ENCODE measurements at places on chromosomes 12 and 14.

GRCh38 chr12:120546050-120546386 is 11.9 kb downstream of the RNF10 start:
- DNase-seq, result no peak

GRCh38 chr12:48489012-48489411 is 6.7 kb downstream of the C12orf54 start:
- DNase-seq, result peak; percentile 4

GRCh38 chr12:112107306-112108201 is 1.0 kb downstream of the NAA25 start:
- no peak for DNase-seq

DNA sequence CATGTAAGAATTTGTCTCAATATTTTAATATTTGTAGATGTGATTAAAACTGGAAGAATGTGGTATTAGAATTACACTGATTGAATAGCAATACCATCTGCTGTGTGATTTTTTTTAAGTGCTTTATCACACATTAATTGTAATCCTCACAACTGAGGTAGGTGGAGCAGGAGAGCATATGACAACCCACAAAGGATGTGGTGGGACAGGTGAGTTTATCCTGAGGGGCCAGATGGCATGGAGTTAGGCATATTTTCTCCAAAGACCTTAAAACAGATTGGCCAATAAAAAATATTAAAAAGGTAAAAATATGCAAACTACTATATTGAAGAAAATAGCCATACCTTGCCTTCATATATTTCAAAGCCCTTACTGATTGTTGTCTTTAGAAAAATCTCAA is 7.8 kb downstream of the LRRC10 start:
- no peak for DNase-seq

GRCh38 chr12:89721291-89721987 is 12.8 kb upstream of the ATP2B1 start:
- DNase-seq, result no peak

GRCh38 chr14:98218218-98218617 is 1053.8 kb downstream of the BCL11B start:
- no peak for DNase-seq

DNA sequence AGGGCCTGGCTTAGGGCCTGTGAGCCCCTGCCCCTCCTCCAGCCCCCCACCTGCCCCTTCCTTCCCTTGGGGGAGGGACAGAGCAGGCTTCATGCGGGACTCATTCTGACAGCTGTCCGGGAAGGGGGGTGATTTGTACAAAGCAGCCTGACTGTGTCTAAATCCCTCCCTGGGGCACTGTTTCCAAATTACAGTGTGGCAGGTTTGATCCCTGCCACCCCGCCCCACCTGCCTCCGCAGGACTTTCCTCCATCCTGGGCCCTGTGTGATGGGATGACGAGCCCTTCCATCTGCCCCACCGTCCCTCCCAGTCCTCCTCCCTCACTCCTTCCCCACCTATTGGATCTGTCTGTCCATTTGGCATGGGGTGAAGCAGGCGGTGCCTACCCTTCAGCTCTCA is 363.9 kb downstream of the BCL11B start:
- no peak for DNase-seq

DNA sequence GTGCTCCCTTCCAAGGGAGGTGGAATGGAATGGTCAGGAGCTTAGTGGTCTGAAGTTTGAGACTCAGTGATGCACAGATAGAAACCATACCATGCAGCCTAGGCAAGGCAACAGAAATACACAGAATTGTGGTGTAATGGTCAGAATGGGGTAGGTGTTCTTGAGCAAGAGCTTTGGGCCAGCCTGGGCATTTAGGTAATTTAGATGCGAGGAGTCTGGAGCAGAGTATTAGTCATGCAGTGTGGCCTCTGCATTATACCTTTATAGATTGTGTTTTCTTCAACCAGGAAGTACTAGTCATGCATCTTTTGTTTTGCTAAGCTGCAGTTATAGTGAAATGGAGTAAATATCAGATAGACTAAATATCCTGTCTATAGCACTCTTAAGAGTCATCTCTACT is 118.3 kb downstream of the DAAM1 start:
- peak; percentile 66 for DNase-seq

GRCh38 chr12:41777064-41777790 is 367.4 kb downstream of the GXYLT1 start:
- no peak for DNase-seq

DNA sequence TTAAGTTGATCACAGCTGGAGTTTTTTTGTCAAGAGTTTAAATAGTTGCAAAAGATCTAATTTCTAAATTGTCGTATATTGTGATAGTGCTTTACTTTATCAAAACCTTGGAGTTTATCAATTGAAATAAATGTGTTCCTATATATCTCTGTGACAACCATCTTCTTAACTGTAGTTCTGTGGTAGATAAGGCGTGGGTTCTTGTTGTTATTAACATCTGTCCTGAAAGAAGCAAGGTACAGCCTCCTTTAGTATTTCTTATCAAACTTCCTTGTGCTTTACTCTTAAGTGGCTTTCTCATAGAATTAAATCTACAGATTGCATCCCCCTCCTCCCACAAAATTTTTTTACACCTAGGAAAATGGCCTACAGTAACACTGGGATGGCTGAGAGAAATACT is 7.3 kb downstream of the SCYL2 start:
- no peak for DNase-seq

DNA sequence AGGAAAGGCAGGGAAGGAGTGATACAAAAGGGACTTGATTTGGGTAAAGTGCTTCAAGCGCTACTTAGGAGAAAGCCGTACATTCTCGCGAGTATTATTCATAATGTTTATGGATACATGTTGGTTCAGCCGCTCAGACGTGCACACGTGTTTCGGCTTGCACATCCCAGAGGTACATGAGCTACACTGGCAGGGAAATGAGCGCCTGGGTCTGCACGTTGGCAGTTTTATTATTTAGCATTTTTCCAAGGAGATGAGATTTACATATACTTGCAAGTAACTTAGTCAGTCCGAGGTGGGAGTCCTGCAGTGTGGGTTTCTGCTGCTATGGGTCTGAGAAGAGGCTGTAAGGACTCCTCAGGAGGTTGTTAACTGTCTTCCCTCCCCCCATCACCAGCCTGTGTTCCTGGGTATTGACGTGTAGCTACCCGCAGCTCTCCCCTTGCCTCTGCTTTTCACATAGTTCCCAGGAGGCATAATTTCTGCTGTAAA is 1.5 kb downstream of the PRKCH start:
- DNase-seq, result no peak

DNA sequence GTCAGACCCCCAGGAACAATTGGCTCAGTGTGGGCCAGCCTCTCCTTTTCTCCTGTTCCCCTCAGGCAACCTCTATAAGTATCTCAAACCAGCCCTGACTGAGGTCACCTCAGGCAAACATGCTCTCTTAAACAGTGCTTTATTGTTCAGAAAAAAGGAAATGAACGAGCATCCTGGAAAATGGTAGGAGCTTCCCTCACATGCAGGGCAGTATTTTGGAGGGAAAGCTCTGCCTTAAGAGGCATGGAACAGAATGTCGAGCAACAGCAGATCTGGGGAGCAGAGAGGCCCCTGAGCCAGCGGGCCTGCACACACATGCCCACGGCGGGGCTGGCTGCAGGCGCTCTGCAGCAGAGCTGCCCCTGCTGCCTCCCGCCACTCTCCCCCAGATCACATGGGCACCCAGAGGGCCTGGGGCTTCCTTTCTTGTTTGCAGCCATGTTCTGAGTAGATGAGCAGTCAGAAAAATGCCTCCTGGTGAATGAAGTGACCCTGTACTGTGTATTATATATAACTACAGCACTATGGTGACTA is 42.0 kb downstream of the MOK start:
- no peak for DNase-seq

DNA sequence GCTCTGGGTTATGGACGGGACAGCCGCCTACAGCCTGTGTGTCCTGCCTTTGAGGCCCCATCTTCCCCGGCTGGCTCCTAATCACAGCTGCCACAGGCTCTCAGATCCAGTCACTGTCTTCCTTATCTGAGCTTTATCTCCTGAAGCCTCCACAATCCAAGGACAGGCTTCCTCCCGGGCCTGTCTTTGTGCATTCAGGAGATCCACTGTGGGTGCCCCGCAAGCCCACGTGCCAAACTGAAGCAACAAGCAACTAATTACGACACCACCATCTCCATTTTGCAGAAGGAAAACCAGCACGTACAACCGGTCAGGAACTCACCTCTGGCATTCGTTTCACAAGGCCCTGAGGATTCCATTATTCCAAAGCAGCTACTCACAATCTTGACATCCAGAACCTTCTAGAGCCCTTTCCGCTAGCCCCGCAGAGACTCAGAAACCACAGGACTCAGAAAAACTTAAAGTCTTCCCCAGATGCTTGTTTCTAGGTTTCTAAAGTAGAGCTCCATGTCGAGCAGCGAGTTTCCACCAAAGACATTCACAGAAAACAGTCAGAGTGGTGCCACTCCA is 14.0 kb downstream of the SYNE3 start:
- DNase-seq, result no peak

- peak; percentile 53 for DNase-seq
Observed at GRCh38 chr12:31618228-31619025, 27.5 kb upstream of the DENND5B start.

- no peak for DNase-seq
Observed at GRCh38 chr12:132840536-132840935, 11.9 kb upstream of the GOLGA3 start.

DNA sequence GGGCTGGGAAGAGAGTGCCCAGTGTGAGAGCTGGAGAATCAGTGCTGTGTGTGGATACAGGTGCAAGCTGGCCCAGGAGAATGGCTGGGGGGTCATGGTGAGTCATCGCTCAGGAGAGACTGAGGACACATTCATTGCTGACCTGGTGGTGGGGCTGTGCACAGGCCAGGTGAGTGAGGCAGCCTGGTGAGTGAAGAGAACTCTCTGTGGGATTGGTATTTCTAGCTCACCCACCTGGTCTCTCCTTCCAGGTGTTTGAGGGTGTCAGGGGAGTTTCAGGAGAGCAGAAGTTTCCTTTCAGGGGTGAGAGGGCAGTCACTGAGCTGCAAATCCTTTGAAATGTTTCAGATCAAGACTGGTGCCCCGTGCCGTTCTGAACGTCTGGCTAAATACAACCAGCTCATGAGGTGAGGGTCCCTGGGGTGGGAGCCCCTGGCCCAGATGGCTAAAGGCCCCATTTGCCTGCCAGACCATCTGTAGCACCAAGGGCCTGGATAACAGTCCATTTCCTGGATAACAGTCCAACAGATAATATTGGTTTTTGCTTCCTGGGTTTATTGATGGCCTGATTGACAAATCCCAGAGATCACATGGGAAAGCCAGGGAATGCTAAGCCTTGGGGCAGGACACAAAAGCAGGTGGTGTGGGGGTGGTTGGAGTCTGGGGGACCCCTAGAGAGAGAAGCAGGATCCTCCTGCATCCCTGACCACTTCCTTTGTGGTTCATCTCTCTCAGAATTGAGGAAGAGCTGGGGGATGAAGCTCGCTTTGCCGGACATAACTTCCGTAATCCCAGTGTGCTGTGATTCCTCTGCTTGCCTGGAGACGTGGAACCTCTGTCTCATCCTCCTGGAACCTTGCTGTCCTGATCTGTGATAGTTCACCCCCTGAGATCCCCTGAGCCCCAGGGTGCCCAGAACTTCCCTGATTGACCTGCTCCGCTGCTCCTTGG is 5.5 kb upstream of the ATN1 start:
- DNase-seq, result no peak

DNA sequence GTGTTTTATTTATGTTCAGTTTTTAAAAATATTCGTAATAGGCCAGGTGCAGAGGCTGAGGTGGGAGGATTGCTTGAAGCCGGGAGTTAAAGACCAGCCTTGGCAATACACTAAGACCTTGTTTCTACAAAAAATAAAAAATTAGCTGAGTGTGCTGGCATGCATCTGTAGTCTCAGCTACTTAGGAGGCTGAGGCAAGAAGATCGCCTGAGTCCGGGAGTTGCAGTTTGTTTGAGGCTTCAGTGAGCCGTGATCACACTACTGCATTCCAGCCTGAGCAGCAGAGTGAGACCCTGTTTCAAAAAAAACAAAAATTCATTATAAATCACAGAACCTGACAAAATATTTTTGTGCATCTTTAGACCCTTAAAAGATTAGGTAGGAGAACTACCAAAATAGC is 240.1 kb upstream of the ARHGAP5 start:
- no peak for DNase-seq

- DNase-seq, result peak; percentile 98
Observed at GRCh38 chr12:127230843-127231260, 1036.1 kb upstream of the TMEM132C start.

GRCh38 chr12:104596898-104597843 is 140.4 kb downstream of the CHST11 start:
- no peak for DNase-seq

- DNase-seq, result no peak
Observed at GRCh38 chr14:90757452-90757851, 58.8 kb downstream of the TTC7B start.

GRCh38 chr12:62886796-62887195 is 48.2 kb downstream of the PPM1H start:
- DNase-seq, result no peak

- DNase-seq, result peak; percentile 2
Observed at GRCh38 chr14:72256055-72256454, 323.8 kb downstream of the RGS6 start.

GRCh38 chr12:4579305-4580102 is 17.5 kb downstream of the DYRK4 start:
- peak; percentile 9 for DNase-seq

GRCh38 chr12:53752192-53752601 is 418 bp upstream of the CISTR start:
- DNase-seq, result no peak

DNA sequence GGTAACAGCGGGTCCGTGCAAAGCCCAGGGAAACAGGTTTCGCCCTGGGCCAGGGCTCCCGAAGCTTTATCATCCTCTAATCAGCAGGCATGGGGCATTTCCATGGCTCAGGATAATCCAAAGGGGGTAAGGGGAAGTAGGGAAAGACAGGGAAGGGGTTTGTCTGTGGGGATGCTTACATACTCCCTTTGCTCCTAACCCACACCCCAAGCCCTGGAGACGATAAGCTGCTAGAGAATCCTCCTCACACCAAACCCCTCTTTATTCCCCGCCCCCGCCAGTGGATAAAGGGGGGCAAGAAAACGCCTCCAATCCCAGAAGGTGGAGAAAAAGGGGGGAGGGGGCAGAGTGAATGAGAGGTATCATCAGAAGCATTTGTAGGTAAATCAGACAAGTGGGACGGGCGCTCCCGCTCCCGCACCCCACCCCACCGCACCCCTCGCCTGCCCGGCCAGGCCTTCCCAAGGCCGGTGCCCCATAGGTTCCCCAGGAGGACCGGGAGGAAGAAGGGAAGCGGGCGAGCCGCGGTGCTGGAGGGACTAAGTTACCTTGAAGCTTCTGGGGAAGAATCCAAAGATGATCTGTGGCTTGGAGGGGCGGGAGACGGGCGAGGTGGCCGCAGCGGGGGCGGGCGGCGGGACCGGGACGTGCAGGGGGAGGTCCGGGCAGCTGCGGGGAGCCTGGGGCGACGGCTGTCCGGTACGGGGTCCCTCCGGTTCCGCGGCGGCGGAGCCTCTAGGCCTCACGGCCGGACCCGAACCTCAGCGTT is 762 bp downstream of the PPP2R5E start:
- no peak for DNase-seq

DNA sequence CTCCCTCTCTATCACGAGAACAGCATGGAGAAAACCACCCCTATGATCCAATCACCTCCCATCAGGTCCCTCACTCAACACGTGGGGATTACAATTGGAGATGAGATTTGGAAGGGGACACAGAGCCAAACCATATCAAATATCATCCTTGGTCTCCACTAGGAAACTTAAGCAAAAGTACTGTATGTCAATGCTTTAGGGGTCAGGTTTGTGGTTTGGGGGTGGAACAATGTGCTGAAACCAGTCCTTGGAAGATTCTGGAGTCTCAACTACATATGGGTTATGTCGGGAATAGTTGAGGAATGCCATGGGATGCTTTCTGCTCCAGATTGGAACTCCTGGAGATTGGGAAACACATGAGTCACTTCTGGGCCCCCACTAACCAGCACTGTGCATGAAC is 48.3 kb upstream of the CCDC63 start:
- no peak for DNase-seq

GRCh38 chr14:100159865-100160533 is 554 bp upstream of the DEGS2 start:
- no peak for DNase-seq

Data from brain microvascular endothelial cell (primary cell).